ENCODE measurements at places on chromosomes 12 and 14. TPM values are rescaled to one million over a fixed set of nuclear protein-coding genes. Genes with fewer than 3 reads are reported as not detected.

- peaks cover 6% of the 10 kb centered on the region for H3K4me1 ChIP-seq
- DNase-seq = no peak
- no peak overlapping the region for H3K27ac ChIP-seq
These were observed 93.0 kb downstream of the SLC24A4 start for GRCh38 chr14:92415969-92416368.

- no peak overlapping the region for H3K27ac ChIP-seq
- no peak for DNase-seq
- H3K4me1 ChIP-seq = no peaks in the 10 kb centered on the region
- H3K27me3 ChIP-seq = peaks cover 31% of the 10 kb centered on the region
These were observed 74.3 kb upstream of the OTX2 start for GRCh38 chr14:56884617-56885016.

DNA sequence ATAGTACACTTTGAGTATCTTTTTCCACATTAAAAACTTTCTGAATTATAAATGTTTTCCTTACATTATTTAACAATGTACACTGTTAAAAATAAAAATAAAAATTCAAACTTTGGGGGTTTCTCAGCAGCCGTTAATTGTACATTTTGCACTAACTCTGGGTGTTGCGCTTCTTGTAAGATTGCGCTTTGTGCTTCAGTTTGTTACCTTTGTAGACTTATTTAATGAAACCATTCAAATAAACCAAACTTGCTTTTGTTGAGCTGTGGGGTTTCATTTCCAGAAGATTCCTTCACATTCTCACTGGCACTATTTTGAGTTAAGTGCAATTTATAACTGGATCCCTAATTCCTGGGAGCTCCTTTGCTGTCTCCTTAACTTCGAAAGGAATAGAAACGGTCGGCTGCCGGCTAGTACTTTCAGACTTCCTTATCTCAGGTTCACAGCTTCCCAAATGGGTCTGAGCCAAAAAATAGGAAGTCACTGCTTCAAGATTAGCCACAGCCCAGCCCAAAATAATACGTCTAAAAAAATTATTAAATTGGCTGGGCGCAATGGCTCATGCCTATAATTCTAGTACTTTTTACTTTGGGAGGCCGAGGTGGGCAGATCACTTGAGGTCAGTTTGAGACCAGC, 38.2 kb downstream of the RAD52 start:
- peak overlapping the region; percentile 16 for H3K27ac ChIP-seq
- no peak overlapping the region for H3K4me3 ChIP-seq
- DNase-seq = no peak

VCPKMT gene
- total RNA-seq = 24.6 TPM

- DNase-seq = no peak
- H3K36me3 ChIP-seq = no peaks in the 10 kb centered on the region
- H3K4me3 ChIP-seq = peak overlapping the region; percentile 75
- H3K27ac ChIP-seq = no peak overlapping the region
- H3K4me1 ChIP-seq = peaks cover 23% of the 10 kb centered on the region
- H3K27me3 ChIP-seq = no peaks in the 10 kb centered on the region
These were observed 24.3 kb downstream of the MNAT1 start for GRCh38 chr14:60758885-60759284.

ATF7IP gene
- 85.3 TPM for total RNA-seq

DNA sequence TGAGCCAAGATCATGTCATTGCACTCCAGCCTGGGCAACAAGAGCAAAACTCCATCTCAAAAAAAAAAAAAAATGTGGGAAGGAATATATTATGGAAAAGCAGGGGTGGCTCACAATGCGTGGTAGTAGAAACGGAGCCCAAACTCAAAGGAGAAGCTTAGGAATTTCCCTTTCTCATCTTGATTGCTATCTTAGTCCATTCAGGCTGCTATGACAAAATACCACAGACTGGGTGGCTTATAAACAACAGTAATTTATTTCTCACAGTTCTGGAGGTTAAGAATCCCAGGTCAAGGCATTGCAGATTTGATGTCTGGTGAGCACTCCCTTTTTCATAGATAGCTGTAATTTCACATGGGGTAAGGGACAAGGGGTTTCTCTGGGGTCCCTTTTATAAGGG, 153.8 kb upstream of the KRR1 start:
- no peak overlapping the region for H3K27ac ChIP-seq
- no peak for DNase-seq
- no peaks in the 10 kb centered on the region for H3K36me3 ChIP-seq
- H3K4me1 ChIP-seq = no peaks in the 10 kb centered on the region
- no peaks in the 10 kb centered on the region for H3K27me3 ChIP-seq

GRCh38 chr12:61566183-61566582, 694.0 kb upstream of the USP15 start:
- H3K4me3 ChIP-seq = no peak overlapping the region
- no peaks in the 10 kb centered on the region for H3K4me1 ChIP-seq
- no peaks in the 10 kb centered on the region for H3K27me3 ChIP-seq
- H3K27ac ChIP-seq = no peak overlapping the region

EFCAB11 gene
- 4.8 TPM for total RNA-seq

HAL gene
- total RNA-seq = 0.50 TPM

GRCh38 chr12:108484431-108484830, 30.6 kb upstream of the FICD start:
- H3K36me3 ChIP-seq = peaks cover 6% of the 10 kb centered on the region
- no peak overlapping the region for H3K4me3 ChIP-seq
- H3K4me1 ChIP-seq = no peaks in the 10 kb centered on the region
- H3K27me3 ChIP-seq = peaks cover 69% of the 10 kb centered on the region
- H3K27ac ChIP-seq = no peak overlapping the region

OR6C2 gene
- not detected for total RNA-seq

DNA sequence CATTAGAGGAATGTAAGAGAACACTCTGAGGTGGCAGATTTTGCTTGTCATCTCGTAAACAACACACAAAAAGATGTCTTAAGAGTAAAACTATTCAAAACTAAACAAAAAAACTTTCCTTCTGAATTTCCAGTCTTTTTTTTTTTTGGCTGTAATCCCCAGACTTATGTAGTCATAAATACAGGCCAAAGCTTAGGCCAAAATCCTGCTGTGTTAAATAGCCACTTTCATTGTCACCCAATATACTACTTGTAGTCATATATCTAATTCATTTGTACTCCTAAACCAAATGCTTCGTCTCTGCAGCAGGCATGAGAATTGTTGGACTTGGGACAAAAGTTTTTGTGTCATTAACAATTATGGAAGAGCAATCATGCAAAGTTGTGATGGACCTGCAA, 103.5 kb upstream of the ATF1 start:
- H3K36me3 ChIP-seq = no peaks in the 10 kb centered on the region
- H3K4me1 ChIP-seq = no peaks in the 10 kb centered on the region
- no peak for DNase-seq
- H3K4me3 ChIP-seq = no peak overlapping the region
- H3K27ac ChIP-seq = no peak overlapping the region

GRCh38 chr12:68559984-68560850, 50.5 kb upstream of the RAP1B start:
- H3K27ac ChIP-seq = peak overlapping the region; percentile 39
- peaks cover 4% of the 10 kb centered on the region for H3K36me3 ChIP-seq
- H3K27me3 ChIP-seq = no peaks in the 10 kb centered on the region
- no peak overlapping the region for H3K4me3 ChIP-seq

HOXC6 gene
- total RNA-seq = not detected

GRCh38 chr14:61527325-61528100, 167.8 kb upstream of the HIF1A start:
- H3K27me3 ChIP-seq = no peaks in the 10 kb centered on the region
- peaks cover 42% of the 10 kb centered on the region for H3K36me3 ChIP-seq
- peak overlapping the region; percentile 85 for H3K4me3 ChIP-seq
- H3K27ac ChIP-seq = peak overlapping the region; percentile 100
- H3K4me1 ChIP-seq = peaks cover 79% of the 10 kb centered on the region

RAPGEF3 gene
- total RNA-seq = 0.19 TPM

TAS2R50 gene
- 7.0 TPM for total RNA-seq

DNA sequence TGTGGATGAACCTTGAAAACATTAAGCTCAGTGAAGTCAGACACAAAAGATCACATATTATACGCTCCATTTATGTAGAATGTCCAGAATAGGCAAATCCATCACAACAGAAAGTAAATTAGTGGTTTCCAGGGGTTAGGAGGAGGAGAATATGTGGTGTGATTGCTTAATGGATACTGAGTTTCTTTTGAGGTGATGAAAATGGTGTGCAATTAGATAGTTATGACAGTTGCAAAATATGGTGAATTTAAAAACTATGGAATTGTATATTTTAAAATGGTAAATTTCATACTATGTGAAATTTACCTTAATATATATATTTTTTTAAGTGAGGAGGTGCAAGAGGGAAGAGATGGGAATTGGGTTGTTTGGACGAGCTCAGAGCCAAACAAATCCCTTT, 46.3 kb upstream of the KICS2 start:
- no peaks in the 10 kb centered on the region for H3K36me3 ChIP-seq
- H3K4me1 ChIP-seq = peaks cover 8% of the 10 kb centered on the region
- no peak for DNase-seq
- no peak overlapping the region for H3K27ac ChIP-seq
- H3K4me3 ChIP-seq = no peak overlapping the region

DCP1B gene
- total RNA-seq = 11.3 TPM

LGMN gene
- total RNA-seq = not detected

GLT8D2 gene
- total RNA-seq = 0.33 TPM

LRP6 gene
- total RNA-seq = 0.10 TPM

SYT1 gene
- not detected for total RNA-seq

- H3K36me3 ChIP-seq = peaks cover 13% of the 10 kb centered on the region
- H3K4me3 ChIP-seq = no peak overlapping the region
- DNase-seq = no peak
- no peak overlapping the region for H3K27ac ChIP-seq
These were observed 47.8 kb downstream of the ERGIC2 start for GRCh38 chr12:29333178-29333577.

All from natural killer cell treated with Interleukin-12 subunit alpha and Interleukin-12 subunit beta and Interleukin-15 and Interleukin-18, amount 100 ng/mL, for 72 hours (primary cell).